ENCODE measurements at places on chromosomes 2 and 18. TPM values are rescaled to one million over a fixed set of nuclear protein-coding genes. Genes with fewer than 3 reads are reported as not detected.

Gene CENPO
- total RNA-seq, result 8.6 TPM

Gene TEKT4
- not detected for total RNA-seq

Gene ASB18
- total RNA-seq, result not detected

Gene ANKRD30BL
- not detected for total RNA-seq

Gene PID1
- total RNA-seq, result 8.5 TPM

Gene PROKR1
- not detected for total RNA-seq

Gene KCNF1
- under 0.01 TPM for total RNA-seq

Gene PSMA8
- total RNA-seq, result not detected

Gene EMX1
- not detected for total RNA-seq

Gene TNS1
- total RNA-seq, result 96.4 TPM

Gene HS6ST1
- total RNA-seq, result 153 TPM

Gene LRRTM1
- not detected for total RNA-seq

Gene RNF125
- total RNA-seq, result 0.16 TPM

Gene EML6
- total RNA-seq, result 3.2 TPM

Gene GATA6
- total RNA-seq, result 0.12 TPM

All from hair follicle dermal papilla cell (primary cell).